ENCODE measurements at places on chromosomes 6 and 20. TPM values are rescaled to one million over a fixed set of nuclear protein-coding genes. Genes with fewer than 3 reads are reported as not detected.

- no peak for DNase-seq
These were observed 85.4 kb downstream of the PLCG1 start for GRCh38 chr20:41222703-41223102.

GRCh38 chr20:41234041-41234440 is 83.5 kb downstream of the ZHX3 start:
- no peak for DNase-seq

- DNase-seq = no peak
These were observed 292.0 kb downstream of the ALDH8A1 start for GRCh38 chr6:134657751-134658527.

DNA sequence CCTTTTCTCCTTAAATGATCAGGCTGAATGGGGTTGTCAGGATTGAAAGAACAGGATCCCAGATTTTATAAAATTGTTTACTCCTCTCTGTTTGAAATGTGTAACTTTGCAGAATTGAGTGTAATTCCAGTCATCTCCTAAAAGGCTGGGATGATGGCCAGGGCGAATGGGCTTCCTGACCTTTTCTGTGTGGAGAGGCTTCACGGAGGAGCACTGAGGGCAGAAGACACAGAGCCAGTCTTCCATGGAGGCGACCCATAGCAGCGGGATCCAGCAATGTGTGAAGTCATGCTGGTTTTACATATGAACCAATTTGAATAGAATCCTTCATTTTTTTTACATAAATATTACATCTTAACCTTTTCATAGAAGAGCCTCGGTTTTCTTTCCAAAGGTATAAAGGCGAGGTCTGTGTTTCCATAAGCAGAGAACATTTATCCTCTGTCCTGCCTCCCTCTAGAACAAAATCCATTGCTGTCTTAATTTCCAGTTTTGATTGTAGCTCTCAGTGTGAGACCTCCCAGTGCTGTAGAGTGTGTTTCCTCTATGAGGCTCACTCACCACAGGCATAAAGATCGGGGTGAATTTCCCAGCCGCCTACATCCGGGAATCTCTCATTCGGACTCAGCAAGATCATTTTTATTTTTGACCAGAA is 369.7 kb upstream of the FLRT3 start:
- no peak for DNase-seq

TNF gene
- polyA plus RNA-seq = 0.40 TPM

NMBR gene
- polyA plus RNA-seq = 0.27 TPM

TFAP2D gene
- not detected for polyA plus RNA-seq

Data from renal cortex interstitium (tissue), 15 donors.